ENCODE measurements at places on chromosomes 5 and 9.

DNA sequence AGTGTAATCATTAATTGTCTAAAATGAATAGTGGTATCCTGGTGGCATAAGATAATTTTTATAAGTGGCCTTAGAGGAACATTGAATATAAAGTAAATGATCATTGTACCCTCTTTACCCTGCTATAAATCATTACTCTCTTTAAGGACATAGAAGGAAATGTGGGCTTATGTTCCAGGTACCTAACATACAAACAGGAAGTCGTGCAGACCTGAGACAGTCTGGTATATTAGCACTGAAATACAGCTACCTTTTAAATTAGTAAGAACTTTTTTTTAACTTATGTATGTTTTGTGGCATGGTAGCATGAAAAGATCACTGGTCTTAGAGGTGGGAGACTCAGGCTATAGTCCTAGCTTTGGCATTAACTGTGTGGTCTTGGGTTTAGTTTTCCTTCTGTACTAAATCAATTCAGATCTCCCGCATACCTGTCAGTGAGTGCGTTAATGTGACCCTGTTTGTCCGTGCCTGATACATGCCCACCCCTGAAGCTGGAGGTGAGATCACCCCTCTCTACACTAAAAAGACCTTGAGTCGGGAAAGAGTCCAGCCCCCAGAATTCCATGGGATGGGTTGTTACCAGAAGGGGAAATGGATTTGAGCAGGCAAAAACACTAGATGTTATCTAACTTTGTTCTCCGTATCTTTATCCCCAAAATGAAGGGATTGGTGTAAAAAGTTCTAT is 59.4 kb upstream of the ERBIN start:
- no peak for DNase-seq

DNA sequence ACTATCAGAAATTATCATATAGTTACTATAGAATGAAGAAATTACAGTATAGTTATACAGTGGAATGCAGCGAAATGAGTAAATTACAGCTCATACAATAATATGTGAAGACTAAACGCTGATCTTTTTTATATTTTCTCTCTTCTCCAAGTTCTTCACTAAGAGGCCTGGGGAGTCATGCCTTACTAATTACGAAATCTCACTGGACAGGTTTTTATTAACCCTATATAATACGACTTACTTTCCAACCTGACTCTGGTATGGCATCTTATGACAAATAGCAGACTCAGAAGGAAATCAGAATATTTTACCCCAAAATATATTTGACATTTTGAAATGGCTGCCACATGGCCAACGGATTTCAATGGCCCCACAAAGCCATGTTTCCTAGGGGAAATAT is 9.1 kb downstream of the CARNMT1 start:
- DNase-seq = no peak

DNA sequence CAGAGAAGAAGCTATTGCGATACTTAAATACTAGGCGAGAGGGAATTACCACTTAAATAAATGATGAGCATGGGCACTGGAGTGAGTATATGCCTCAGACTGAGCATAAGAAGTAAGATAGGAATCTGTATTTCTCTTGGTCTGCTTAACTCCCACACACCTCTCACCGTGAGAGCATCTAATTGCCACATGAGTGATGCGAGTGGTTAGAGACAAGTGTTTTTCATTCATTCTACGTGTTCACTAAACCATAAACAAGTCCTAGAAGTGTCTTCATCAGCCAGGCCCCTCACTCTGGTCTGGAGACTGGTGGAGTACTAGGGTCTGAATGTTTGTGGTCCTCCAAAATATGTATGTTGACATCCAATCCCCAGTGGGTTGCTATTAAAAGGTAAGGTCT is 150.2 kb upstream of the SLC12A2 start:
- no peak for DNase-seq

DNA sequence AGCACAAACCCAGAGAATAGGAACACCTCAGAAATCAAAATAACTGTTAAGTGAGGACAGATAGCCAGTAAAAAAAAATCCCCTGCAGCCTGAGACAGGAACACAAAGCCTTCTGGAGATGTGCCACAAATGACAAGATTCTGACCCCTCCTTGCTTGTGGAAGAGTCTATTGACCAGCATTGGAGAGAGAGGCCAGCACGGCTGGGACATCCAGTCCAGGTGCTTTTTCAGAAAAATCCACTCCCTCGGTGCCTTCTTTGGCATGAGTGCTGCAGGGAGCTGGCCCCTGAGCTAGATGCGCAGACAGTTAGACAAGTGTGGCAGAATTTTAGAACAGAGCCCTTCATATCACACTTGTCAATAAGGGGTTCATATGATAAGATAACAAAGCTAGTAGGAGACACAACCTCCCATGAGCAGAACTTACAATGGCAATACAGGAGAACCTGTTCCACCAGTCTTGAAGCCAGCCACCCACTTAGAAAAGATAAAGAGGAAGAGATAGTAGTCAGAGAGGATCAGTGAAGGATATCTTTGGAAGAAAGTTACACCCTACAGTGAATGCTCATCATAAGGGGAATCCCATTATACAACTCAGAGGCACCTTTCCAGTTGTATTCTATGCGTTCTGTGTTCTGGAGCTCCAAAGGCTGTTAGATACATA is 298.4 kb downstream of the TLE1 start:
- no peak for DNase-seq

GRCh38 chr9:32092031-32092430 is 292.4 kb upstream of the ACO1 start:
- no peak for DNase-seq

DNA sequence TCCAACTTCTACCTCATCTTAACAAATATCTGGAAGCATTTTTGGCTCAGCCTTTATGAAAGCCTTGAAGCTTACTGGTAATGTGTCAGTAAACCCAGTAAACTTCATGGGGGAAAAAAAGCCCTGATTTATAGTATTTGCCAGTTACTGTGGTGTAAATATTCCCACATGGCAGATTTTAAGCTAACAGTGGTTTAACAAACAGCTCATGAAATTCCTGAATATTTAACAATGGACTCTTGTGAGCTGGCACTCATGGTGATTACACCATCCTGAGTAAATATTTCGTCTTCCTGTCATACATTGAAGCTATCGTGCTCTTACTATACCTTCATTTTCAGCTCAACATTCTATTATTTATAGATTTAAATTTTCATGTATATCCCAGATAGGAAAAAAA is 57.0 kb upstream of the ACOT12 start:
- no peak for DNase-seq

DNA sequence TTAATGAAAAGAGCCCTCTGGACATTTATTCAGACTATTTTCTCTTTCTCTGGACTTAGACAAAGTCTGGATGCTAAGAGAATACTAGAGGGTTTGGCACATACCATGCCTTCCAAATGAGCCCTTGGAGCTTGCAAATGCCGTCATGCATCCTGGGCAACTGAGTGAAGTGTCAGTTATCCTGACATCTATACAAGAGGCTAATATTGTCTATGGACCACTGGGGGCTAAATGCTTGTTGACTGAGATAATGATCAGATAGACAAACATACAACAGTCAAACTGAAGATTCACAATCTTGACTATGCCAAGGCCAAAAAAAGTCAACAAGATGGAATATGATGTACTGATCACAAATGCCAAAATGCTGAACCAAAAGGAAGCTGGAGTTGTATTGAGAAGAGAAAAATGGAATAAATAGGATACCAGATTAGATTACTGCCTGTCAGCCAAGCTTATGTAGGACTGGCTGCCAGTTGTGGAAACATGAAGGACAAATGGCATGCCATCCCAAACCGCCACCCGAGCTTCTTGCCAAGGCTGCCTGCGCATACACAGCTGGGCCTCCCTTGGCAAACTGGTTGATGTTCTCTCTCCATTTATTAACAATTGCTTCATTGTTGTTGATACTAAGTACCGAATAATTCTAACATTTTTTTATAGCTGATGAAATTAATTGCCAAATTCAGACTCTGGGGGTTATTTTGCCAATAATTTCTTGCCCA is 240.1 kb upstream of the GRAMD2B start:
- no peak for DNase-seq

- no peak for DNase-seq
Measured at GRCh38 chr5:14411216-14411615, 170.4 kb upstream of the OTULINL start.

DNA sequence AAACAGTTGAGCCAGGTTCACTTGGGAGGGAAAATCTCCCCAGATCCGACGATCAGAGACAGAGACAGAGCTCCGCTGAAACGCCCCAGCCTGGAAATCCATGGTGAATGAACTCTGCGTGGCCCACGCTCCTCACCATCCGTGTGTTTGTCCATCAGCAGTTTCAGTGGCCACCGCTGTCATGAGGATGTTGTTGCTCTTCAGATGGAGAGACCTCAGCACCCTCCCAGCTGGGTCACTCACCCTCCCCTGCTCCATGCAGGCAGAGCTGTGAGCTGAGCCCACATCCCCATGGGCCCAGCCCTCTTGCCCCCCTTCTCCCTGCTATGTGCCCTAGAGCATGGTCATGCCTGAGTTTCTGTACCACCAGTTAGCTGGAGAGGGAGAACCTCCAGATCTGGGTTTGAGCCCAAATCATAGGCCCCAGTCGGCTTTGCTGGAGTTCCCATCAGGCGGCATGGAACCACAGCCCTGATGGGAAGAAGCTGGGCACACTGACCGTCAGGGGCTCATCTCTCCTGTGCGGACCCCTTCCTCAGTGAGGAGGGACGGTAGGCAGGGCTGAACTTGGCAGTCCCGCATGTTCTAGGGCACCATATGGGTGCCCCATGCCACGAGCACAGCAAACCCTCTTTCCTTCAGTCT is 154.4 kb upstream of the COL5A1 start:
- no peak for DNase-seq

- DNase-seq = no peak
Measured at GRCh38 chr5:98772415-98773213, 849 bp upstream of the RGMB start.

GRCh38 chr9:121850366-121850765 is 198.9 kb downstream of the DAB2IP start:
- DNase-seq = no peak

GRCh38 chr9:134043531-134043988 is 18.3 kb downstream of the BRD3OS start:
- no peak for DNase-seq

GRCh38 chr5:36070687-36071571 is 4.2 kb upstream of the UGT3A2 start:
- DNase-seq = no peak

- DNase-seq = no peak
Measured at GRCh38 chr5:93967923-93968322, 226.5 kb upstream of the POU5F2 start.

GRCh38 chr5:178248750-178249149 is 16.1 kb upstream of the PHYKPL start:
- DNase-seq = no peak

Measured in NCI-H1417 treated with DMSO at 0.1 percent for 48 hours (cell line).